CD4-positive, alpha-beta T cell (primary cell): ENCODE measurements at places on chromosomes 11 and 22.

DNA sequence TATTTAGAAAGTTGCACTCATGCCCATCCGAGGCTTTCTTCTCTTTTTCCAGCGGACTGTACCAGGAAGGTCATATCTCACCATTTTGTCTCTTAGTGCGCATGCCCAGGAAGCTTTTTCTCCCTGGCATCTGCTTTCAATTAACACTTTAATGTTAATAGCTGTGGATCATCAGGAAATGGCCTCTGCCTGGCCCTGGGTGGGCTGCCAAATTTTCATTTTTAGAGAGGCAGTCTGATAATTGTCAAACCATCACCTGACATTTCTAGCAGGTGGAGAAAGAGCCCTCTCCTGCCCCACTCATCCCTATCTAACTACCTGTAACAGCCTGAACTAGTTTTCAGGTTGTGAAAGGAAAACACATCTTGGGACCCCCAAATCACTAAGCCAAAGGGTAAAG, 257.4 kb upstream of the LRRC4C start:
- DNase-seq: no peak

- no peak for DNase-seq
Observed at GRCh38 chr11:122772945-122773344, 65.4 kb upstream of the CRTAM start.

DNA sequence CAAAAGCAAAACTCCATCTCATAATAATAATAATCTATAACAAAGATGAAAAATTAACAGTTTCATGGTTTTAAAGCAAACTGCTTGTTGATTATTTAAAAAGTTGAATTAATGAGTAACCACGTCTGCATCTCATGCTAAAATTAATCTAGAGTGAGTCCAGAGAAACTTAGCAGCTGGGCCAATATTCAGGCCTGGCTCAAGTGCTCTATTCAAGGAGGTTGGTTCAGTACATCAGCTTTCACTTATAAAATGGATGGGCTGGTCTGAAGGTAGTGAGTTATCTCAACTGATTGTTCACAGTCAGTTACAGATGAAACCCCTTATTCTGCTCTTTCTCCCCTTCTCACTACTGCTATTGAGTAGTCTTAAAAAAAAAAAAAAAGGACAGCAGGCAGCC, 23.1 kb downstream of the VSTM5 start:
- DNase-seq: no peak

DNA sequence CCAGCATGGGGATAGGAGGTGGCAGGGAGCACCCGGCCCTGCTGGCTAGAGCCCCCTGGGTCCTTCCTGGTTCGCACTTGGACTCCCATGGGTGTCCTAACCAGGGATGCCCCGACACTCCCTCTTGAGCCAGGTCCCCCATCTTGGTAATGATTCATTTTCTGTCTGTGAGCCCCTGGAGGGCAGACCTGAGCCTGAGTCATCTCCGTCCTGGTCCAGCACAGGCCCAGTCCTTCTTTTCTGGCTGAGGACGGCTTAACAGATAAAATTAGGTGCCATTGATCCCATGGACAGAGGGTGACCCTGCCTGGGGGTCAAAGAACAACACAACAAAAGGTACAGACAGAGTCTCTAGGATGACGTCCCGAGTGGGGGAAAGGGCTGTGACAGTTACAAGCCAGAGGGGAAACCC, 3.5 kb downstream of the RHOD start:
- no peak for DNase-seq

GRCh38 chr11:106288822-106289387, 211.4 kb downstream of the AASDHPPT start:
- DNase-seq: no peak

GRCh38 chr11:64245401-64245796, 1.3 kb downstream of the PPP1R14B start:
- peak; percentile 79 for DNase-seq

DNA sequence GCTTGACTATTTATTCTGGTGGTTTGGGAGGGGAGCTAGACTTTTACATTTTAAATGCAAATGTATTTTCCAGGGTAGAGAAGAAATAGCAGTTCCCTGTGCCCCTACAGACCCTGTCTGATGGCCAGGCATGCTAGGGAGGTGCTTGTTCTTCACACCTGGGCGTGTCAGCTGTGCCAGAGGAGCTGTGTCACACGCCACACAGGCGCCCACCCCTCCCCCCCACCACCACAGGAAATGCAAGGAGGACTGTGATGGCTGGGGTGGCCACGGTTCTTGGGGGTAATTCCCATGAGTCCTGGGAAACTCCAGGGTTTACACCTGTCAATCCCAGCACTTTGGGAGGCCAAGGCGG, 82.2 kb downstream of the FLI1 start:
- DNase-seq: no peak

- peak; percentile 54 for DNase-seq
Observed at GRCh38 chr11:63564056-63564774, 1.0 kb upstream of the PLAAT2 start.

GRCh38 chr11:78420255-78420764, 2.7 kb upstream of the GAB2 start:
- peak; percentile 32 for DNase-seq

DNA sequence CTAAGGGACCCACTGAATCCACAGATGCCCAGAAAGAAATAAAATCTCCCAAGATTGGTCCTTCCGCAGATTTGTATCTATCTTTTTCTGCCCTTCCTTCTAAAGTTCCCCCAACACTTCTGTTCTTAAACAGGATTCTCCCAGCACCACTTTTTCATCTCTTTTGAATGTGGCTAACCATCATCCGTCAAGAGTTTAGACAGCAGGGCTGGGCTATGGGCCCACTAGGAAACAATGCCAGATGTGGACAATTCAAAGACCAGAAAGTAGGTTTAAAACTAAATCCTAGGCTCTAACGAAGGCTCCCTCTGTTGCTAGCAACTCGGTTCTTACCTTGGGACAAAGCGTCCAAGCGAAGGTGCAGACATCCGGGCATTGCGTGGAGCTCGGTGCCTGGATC, 100.0 kb downstream of the AMBRA1 start:
- DNase-seq: no peak

DNA sequence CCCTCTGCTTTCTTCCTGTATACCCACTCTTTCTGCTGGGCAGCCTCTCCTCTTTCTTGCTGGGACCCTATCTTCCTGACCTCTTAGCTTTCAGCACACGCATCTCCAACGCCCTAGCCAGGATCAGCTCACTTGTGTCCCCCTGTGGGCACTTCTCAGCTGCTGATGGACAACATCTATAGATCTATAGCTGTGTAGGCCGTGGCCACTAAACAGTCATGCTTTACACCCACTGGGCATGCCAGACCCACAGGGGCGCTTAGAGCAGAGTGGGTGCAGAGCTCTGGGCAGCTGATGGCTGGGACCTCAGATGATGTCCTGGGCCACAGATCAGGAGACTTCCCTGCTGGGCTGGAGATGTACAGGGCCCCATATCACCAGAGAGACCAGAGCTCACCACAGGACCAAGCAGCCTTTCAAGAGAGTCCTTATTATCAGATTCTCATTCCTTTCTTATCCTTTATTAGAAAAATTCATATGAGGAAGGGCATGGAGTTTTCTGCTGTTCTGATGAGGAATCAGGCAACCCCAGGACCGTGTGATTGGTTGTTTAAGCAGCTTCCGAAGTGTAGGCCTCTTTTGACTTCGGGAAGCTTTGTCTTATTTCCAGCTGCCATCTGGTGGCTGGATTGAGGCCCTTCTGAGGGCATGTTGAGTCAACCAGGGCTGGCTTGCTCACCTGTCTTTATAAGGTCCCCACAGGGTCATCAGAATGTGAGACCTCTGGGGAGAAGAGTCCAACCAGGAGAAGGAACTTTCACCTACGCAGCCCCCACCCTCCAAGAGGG, 60.5 kb downstream of the OSBP2 start:
- DNase-seq: peak; percentile 25

- no peak for DNase-seq
Observed at GRCh38 chr11:122020902-122021301, 95.1 kb downstream of the BLID start.

GRCh38 chr11:8642196-8642841, 40.1 kb downstream of the TRIM66 start:
- DNase-seq: no peak

DNA sequence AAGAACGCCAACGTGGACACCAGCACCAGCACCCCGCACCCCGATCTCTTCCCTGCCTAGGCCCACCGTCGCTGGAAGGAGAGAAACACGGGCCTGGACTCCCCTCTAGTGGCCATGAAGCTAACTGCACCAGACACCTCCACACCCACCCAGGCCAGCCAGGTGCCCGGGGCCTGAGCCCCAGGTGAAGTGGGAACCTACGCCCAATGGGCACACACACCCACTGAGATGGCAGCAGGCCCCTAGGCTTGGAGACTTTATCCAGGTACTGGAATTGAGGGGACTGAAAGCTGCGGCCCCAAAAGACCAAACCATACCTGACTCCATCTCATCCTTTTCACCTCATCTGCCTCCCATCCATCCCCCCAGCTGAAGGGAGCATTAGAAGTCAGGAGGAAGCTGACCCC, 81.0 kb downstream of the BUD13 start:
- DNase-seq: peak; percentile 40

GRCh38 chr11:103961010-103961409, 75.4 kb upstream of the DDI1 start:
- DNase-seq: no peak

DNA sequence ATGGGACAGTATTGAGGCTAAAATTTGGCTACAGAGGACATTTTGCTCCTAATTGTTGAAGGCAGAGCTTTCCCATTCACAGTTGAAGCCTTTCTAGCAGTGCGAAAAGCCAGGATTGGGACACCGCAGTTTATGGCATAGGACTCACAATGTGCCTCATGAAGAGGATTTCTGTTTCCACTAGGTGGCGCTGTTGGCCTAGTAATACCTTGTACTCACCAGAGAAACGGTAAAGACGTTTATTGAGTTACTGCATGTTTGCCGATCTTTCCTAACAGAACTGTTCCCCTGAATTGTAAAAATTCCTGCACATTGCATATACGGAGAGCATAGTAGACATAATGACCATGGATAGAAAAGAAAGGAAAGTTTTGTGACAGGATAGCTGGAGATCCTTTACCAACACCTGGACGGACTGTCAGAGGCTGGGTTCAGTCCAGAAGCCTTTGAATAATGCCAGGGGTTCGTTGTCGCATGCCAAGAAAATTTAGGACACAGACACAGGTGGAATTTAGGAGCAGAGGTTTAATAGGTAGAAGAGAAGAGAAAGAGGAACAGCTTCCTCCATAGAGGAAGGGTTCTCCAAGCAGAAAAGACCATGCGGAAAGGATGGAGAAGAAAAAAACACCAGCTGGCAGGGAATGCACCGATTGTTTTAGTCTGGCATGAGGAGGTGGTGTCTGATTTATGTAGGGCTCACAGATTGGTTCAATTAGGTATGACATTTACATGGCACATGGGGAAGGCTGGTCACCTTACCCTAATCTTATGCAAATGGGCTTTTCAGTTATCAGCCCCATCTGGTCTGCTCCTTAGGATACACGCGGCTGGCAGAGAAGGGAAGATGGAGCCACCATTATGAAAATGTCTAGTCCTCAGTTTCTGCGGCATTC, 10.8 kb upstream of the OR51D1 start:
- no peak for DNase-seq

DNA sequence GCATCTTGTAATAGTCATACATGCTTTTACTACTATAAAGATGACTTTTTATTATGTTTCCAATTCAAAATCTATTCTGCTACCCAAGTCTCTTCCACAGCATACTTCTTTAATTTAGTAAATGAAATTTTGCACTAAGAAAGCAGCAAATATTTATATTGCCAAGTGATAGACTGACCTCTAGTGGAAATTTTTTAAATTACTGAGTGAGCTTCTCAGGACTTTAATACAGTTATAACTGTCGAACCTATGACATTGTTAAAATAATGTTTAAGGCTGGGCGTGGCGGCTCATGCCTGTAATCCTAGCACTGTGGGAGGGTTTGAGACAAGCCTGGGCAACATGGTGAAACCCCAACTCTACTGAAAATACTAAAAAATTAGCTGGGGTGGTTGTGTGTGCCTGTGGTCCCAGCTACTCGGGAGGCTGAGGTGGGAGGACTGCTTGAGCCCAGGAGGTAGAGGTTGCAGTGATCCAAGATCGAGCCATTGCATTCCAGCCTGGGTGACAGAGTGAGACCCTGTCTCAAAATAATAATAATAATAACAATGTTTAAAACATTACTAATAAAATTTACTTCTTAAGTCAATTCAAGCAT, 27.3 kb downstream of the STK33 start:
- DNase-seq: no peak

DNA sequence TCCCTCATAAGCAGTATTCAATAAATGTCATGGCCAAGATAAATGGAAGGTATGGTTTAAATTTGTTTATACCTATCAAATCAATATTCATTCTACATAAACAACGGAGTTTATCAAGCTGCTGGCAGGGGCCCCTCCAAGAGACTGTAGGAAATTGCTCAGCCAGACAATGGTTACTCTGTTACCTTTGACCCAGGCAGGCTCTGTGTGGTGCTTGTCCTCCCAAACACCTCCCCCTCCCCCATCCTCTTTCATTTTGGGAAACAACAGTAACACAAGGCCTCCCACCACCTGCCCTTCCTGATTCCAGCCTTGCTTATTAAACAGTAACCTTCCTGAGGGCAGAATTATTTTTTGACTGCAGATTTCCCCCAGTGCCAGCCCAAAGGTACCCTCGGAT, 10.5 kb upstream of the ZBTB16 start:
- no peak for DNase-seq

- DNase-seq: no peak
Observed at GRCh38 chr11:99098751-99099150, 78.0 kb downstream of the CNTN5 start.

GRCh38 chr11:36899800-36900199, 301.8 kb upstream of the RAG2 start:
- no peak for DNase-seq

- DNase-seq: no peak
Observed at GRCh38 chr22:46135611-46136485, 14.5 kb upstream of the PPARA start.

DNA sequence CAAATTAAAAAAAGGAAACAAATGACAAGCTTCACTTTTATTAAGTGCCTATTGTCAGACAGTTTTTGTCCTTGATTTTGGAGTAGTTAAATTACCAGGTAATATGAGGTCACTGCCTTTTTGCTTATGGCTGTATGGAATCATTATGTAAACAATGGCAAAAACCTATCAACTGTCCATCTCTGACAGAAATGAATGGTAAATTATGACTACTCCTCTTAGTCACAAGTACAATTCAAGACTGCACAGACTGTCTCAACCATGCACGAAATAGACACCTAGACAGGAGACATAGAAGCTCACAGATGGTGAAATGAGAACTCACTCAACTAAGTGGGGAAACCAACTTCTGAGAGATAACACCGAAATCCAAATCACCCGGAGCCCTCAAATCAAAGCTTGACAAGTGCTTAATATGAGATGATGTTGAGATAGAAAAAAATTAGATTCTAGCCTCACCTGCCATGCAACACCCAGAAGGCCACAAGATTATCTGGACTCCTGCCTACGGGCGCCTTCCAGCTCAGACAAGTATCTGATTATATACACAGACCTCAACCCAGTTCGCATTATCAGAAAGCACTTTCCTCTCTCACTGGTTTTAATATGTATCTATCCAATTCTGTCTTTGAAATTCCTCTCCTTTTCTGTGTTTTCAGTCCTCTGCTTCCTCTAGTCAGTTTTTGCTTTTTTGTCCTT, 199.3 kb downstream of the CADM1 start:
- DNase-seq: no peak

- DNase-seq: no peak
Observed at GRCh38 chr11:110000850-110001249, 92.3 kb upstream of the ZC3H12C start.
